ENCODE measurements at places on chromosomes 3 and 15. TPM values are rescaled to one million over a fixed set of nuclear protein-coding genes. Genes with fewer than 3 reads are reported as not detected.

GRCh38 chr3:52620580-52620979 lies 65.1 kb downstream of the PBRM1 start:
- DNase-seq: no peak

- no peak for DNase-seq
Measured at GRCh38 chr15:48090115-48090514, 30.7 kb upstream of the SLC24A5 start.

GRCh38 chr3:127458696-127459604 lies 131.6 kb downstream of the TPRA1 start:
- no peak for DNase-seq

- DNase-seq: no peak
Measured at GRCh38 chr15:77650265-77650664, 17.6 kb upstream of the LINGO1 start.

The GP9 gene
- total RNA-seq: not detected

DNA sequence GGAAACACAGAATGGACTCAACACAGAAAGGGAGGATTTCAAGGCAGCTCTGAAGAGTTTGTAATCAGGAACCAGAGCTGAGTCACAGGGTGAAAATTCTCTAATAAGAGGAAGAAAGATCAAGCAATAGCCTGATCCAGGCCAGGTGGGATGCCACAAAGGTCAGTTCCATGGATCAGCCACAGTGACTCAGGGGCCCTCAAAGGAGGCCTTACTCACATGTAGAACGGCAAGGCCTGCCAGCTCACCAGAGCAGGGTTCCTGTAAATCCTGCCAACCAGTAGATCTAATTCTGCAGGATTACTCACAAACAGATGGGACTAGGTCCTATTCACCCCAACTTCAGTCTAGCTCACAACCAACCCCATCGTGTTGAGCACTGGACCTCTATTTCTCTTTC lies 78.3 kb upstream of the PPP2R3A start:
- DNase-seq: peak; percentile 93

GRCh38 chr3:65767551-65767950 lies 271.2 kb downstream of the MAGI1 start:
- no peak for DNase-seq

The BNC1 gene
- total RNA-seq: 66.2 TPM

- DNase-seq: peak; percentile 44
Measured at GRCh38 chr15:81113861-81114291, 20.2 kb upstream of the CFAP161 start.

The PPM1L gene
- 0.96 TPM for total RNA-seq

DNA sequence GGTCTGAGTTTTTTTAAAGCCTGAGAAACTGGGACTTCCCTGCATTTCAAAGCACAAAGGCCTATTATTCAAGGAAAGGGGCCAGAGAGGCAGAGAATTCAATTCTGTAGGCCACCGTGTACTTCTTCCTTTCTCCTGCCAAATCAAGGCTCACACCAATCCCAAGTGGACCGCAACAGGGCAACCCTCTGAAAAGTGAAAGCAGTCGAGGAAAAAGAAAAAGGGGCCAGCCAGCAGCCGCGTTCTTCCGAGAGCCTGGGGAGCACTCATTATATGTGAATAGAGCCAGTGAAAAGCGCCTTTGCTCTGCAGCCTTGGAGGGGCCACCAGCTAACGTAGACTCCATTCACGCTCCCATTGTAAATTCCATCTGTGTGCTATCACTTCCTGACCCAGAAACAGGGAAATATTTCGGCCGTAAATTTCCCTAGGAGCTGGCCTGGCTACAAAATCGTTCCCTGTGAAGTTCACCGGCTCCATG lies 45.9 kb upstream of the THUMPD3 start:
- DNase-seq: peak; percentile 51

GRCh38 chr3:32175607-32176197 lies 62.8 kb upstream of the CMTM8 start:
- peak; percentile 35 for DNase-seq

GRCh38 chr3:43893727-43894126 lies 203.0 kb downstream of the ABHD5 start:
- no peak for DNase-seq

DNA sequence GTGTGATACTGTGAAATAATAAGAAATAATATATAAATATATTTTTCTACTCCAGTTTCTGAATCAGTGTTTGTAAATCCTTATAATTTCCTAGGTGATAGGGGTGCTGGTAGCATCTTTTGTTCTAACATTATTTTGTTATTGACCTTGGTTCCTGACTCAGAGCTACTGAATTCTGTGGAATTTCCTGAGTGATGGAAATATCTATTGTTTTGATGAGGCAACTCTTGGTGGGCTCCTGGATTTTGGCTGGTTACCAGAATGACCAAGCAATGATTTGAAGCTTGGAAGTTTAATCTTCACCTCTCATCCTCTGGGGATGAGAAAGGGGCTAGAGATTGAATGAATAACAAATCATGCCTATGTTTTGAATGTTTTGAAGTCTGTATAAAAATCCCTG lies 377.3 kb downstream of the LPP start:
- peak; percentile 71 for DNase-seq

The SCAANT1 gene
- not detected for total RNA-seq

- DNase-seq: no peak
Measured at GRCh38 chr3:25284249-25284648, 143.8 kb upstream of the RARB start.

The IQCB1 gene
- 23.3 TPM for total RNA-seq

- peak; percentile 19 for DNase-seq
Measured at GRCh38 chr15:92906020-92906419, 5.9 kb downstream of the CHD2 start.

GRCh38 chr3:177676947-177677587 lies 479.8 kb upstream of the TBL1XR1 start:
- no peak for DNase-seq

GRCh38 chr3:48634661-48635221 lies 520 bp downstream of the SLC26A6 start:
- DNase-seq: peak; percentile 52

The P2RY1 gene
- total RNA-seq: not detected

DNA sequence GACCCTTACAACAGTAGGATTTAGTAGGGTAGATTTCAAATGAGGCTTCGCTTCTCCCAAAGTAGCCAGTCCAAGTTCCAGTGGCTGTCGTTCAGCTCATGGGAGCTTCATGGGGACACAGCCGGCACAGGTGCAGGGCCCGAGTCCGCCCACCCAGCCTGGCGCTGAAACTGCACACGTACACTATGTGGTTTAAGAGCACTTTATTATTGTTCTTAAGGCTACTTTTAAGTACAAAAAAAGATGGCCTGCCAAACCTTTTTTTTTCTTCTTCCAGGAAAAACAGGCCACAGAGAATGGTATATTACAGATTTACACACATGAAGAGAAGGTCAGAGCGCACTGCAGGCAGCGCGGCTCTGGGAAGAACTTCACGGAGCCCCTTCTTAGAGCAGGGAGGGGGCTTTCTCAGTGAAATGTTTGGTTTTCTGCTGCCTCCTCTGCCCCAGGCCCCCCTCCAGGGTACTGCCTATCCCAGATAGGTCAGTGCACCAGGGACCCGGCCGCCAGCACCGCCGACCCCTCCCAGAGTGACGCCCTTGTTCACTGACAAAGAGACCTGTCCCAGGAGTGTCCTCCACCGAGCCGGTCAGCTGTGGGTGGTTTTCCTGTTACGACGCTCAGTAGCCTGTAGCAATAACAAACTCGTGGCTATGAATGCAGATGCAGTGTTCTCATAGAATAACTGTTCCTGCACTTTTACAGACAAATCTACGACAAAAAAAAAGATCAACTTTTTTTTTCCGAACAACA lies 87.7 kb downstream of the VGLL4 start:
- DNase-seq: no peak

- no peak for DNase-seq
Measured at GRCh38 chr3:43177085-43177484, 71.2 kb upstream of the POMGNT2 start.

DNA sequence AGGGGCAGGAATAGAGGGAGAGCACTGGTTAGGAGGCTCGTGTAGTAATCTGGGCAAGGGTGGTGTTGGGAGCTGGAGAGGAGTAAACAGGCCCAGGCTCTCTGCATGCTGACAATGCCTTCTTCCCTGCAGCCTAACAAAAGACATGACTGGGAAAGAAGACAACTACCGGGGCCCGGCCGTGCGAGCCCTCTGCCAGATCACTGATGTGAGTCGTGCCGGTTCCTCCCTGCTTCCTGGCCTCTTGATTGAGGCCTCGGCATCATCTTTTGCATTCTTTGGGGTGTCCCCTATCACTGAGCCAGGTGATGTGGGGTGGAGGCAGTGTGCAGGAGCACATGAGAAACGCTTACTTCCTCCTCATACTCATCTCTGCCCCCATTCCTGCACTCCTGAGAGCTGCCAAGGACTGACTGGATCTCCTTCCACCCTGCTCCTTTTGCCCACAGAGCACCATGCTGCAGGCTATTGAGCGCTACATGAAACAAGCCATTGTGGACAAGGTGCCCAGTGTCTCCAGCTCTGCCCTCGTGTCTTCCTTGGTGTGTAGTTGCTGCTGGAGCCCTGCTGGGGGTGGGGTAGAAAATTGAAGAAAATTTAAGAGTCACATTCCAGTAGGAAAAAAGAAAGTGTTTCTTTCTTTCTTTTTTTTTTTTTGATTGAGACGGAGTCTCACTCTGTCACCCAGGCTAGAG lies 5.3 kb downstream of the COPG1 start:
- DNase-seq: no peak

DNA sequence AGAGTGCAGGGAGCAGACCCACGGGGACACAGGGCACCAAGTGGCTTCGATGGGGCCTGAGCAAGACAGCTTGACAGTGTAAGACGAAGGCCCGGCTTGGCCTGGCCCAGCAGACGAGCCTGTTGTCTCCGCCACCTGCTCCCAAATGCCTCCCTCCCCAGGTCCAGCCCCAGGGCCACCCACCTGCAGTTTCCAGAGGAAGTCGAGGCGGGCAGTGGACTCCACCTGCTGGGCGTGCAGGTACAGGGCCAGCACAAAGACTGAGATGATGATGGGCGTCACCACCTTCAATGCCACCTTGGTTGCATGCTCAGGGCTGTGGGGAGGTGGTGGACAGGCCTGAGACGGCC lies 94.1 kb downstream of the SEC22A start:
- DNase-seq: no peak

The CMC1 gene
- total RNA-seq: 5.2 TPM

The CD86 gene
- total RNA-seq: 0.17 TPM

The SLC2A2 gene
- total RNA-seq: not detected

- DNase-seq: no peak
Measured at GRCh38 chr15:32952901-32953532, 235.2 kb downstream of the GREM1 start.

- DNase-seq: no peak
Measured at GRCh38 chr3:194489736-194490612, 3.2 kb upstream of the ATP13A3 start.

DNA sequence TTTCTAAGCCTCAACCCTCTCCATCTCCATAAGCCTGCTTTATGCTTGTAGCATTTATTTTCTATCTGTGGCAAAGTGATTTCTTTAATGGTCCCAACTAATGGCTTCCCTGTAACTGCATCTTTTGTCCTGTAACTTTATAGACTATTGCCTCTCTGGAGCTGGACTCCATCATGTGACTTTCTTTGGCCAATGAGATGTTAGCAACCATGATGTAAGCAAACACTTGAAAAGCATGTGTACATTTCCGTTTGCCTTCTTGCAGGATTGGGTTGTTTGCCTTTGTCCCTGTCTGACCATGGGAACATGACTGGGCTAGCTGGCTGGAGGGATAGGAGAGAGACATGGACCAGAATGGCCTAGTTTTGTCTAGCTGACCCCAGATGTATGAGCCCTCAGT lies 106.0 kb upstream of the LRIG1 start:
- DNase-seq: no peak

The RHOV gene
- total RNA-seq: 0.19 TPM

DNA sequence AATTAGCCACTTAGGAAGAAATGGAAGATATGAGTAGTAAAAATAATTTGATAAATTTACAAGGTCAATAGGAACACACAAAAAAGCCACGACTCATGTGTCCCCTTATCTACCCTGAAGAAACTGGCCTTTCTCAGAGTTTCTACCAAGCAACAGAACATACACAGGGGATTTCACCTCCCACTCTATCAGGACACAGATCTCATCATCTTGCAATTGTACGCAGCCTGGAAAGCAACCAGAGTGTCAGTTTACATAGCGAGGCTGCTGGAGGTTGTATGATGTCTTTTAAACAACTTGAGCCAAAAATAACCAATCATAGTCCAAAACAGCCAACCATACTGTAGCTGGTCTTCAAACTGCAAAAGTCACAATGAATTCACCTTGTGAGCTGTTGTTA lies 19.7 kb upstream of the LMOD3 start:
- no peak for DNase-seq

GRCh38 chr3:43609406-43609805 lies 12.4 kb downstream of the ANO10 start:
- no peak for DNase-seq

The CASR gene
- not detected for total RNA-seq

Data from mammary epithelial cell (primary cell).